ENCODE measurements at places on chromosomes 5 and 9.
A peak's percentile ranks its signal among the peaks of the same experiment; 100 is the strongest.

DNA sequence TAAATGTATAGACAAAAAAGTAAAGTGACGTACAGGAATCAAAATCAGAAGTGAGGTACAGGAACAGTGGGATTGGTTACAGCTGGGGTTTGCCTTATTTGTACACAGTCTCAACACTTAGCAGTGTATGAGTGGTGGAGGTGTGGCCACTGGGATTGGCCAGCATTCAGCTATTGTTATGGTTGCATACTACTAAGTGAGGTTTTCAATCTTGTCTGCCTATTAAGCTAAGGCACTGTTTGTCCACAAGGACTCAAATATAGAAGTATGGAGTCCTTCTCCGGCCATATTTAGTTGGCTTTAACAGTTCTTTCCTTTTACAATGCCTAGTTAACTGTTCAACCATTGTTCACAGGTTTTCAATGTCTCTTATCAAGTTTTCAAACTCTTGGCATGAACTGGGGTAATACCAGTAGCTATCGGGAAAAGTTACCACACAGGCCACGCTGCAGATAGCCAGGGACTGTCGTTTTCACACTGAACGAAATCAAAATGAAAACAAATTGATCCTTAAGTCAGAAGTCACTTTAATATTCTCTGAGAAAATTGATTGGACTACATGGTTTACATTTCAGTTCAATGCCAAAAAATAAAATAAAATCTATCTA, 176.0 kb upstream of the FREM1 start:
- DNase-seq: no peak

GRCh38 chr9:91174772-91175171, 186.9 kb downstream of the AUH start:
- no peak for DNase-seq

- no peak for DNase-seq
Measured at GRCh38 chr9:112069318-112070169, 105.6 kb downstream of the SUSD1 start.

- DNase-seq: no peak
Measured at GRCh38 chr9:114603248-114603647, 7.8 kb upstream of the TMEM268 start.

- DNase-seq: no peak
Measured at GRCh38 chr9:81562231-81563019, 126.9 kb downstream of the TLE1 start.

GRCh38 chr5:50666261-50667022, at the start of gene PARP8:
TSS of gene PARP8 (plus strand) at chr5:50666637. CDS start at chr5:50667096, 459 bp downstream.
- no peak for DNase-seq

GRCh38 chr9:97311798-97312500, 4.5 kb downstream of the CCDC180 start:
- no peak for DNase-seq

DNA sequence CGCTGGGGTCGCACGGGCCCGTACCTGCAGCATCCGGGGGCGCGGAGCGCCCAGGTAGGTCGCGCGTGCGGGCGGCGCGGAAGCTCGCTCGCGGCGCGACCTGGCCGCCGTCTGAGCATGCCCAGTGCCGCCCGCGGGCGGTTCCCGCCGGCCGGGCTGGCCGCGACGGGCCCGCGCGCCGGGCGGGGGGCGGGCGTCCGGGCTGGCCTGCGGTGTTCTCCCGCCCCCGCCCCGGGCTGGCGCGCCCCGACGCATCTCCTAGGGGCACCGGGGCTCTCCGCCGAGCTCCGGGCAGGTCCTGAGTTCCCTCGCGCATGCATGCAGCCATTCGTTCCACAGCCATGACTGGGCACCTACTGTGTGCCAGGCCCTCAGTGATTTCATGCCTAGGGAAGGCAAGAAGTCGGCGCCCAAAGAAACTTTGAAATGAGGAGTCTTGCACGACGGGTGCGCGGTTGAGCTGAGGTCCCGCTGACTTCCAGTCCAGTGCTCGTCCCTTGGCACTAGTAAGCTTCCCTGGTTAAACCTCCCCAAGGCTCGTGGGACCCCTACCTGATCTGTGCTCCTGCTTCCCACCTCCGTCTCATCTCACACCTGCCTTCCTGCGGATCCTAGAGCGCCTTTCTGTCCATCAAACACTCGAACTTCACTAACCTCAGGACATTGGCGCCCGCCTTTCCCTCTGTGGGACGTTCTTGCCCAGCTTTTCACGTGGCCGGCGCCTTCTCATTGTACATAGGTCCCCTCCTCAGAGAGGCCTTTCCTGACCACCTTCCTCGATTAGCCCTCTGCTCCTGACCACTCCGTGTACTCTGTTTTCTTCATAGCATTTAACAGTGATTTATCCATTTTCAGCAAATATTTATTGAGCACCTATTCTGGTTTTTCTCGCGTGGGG, at the start of gene PTPN3:
Gene PTPN3, minus strand, starts transcription at position 113 of the 898 bp plus-strand sequence. CDS start 34,873 bp downstream, outside the sequence.
- no peak for DNase-seq

DNA sequence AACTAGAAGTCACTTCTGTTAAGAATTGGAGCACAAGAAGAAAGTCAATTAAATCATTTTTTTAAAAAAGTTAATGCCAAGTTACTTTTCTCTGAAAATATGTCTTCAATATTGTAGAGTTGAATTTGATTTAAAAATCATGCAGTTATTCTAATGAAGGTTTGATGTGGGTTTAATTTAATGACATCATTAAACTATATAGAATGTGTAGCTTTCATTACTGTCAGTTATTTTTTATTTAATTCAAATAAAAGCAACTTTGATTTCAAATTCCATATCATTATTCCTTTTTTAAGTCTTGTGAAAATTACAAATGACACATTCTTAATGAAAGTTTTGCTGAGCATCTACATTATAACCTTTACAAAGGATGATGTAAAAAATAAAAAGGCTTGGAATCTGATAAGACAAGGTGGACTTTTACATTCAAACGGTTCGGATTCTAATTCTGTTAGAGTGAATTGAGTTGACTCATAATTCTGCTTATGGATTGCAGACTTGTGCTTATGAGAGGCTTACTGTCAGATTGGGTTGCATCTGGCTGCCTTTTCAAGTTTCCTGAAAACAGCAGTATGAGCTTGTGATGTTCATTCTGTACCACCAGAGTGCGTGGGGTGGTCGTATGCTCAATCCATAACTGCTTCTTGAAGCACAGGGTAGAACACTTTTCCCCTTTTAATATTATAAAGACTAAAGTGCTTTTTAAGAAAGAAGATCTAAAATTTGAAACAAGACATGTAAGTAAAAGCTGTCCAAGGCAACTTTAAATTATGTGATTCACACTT, 253.0 kb upstream of the ARRDC3 start:
- no peak for DNase-seq

DNA sequence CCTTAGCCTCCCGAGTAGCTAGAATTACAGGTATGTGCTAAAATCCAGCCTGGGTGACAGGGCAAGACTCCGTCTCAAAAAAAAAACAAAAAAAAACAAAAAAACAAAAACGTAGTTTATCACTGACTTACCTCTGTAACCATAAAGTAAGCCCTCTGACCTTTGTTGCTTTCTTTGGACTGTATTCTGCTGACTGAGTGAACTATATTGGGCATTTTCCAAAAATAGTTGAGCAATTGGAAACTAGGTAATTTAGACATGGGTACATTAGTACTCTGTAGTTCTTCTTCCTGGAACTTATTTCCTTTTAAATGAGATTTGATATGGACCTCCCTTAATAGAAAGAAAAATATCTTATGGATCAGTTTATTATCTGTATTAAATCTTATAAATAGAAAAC, 66.6 kb downstream of the ANKHD1 start:
- no peak for DNase-seq

DNA sequence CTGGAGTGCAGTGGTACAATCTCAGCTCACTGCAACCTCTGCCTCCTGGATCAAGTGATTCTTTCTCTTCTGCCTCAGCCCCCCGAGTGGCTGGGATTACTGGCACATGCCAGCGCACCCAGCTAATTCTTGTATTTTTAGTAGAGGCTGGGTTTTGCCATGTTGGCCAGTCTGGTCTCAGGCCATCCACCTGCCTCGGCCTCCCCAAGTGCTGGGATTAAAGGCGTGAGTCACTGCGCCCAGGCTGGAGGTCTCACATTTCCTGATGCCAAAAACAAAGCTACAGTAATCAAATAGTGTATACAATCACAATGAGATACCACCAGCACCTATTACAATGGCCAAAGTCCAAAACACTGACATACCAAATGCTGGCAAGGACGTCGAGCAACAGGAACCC, 51.1 kb downstream of the TTLL11 start:
- DNase-seq: no peak

DNA sequence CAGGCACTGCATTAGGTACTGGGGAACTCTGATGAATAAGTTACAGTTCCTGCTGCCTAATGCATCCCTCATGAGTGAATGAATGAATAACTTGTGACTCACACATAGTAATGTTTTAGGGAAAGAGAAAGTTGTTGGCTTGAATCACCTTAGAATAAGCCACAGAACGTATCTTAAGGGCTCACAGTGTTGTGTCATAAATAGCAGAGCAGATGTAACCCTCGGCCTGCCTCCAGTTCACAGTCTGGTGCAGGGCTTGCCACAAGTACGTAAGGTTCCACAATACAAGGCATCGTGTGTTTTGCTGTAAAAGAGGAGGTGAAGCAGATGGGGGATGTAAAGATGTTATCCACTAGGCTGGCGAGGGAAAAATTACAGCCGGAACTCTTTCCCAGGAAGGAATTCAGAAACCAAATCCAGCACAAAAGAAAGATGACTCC, 218.7 kb downstream of the TRPM3 start:
- peak; percentile 98 for DNase-seq

- no peak for DNase-seq
Measured at GRCh38 chr5:115738830-115739229, 77.6 kb downstream of the CDO1 start.

GRCh38 chr5:68682400-68683160, 411.2 kb upstream of the SLC30A5 start:
- DNase-seq: no peak

DNA sequence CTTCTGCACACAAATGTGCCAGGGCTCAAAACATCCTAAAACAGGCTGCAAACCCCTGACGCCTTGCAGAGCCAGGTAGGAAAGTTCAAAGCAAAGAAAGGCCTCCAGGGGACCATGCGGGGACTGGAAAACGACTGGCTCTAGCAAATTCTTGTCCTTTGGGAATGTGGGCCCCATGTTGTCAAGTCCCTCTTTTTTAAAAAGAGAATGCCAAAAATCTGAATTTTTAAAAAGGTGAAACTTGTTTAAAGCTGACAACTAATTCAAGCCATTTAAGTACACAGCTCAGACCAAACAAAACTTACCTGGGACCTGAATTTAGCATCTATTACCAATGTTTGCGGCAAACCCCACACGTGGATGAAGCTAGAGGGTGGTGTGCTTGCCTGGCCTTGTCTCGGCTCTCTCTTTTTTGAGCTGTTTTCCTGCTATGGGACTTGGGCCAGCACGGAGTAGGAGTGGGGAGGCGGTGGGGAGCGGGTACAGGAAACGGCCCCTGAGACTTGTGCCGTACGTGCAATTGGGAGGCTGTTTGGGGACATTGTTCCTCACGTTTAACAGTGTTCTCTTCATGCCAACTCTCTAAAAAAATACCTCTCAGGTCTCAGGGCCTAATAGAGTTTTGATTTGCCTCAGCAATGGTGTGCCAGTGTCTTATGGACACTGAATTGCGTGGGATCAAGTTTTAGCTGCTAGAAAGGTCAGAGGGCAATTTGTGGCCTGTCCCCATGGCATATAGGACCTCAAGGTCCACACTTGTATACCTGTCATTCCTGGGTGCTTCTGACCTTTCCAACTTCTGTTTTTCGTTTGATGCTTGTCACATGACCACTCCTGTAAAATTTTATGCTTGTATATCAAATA, 15.1 kb upstream of the PHF19 start:
- no peak for DNase-seq

DNA sequence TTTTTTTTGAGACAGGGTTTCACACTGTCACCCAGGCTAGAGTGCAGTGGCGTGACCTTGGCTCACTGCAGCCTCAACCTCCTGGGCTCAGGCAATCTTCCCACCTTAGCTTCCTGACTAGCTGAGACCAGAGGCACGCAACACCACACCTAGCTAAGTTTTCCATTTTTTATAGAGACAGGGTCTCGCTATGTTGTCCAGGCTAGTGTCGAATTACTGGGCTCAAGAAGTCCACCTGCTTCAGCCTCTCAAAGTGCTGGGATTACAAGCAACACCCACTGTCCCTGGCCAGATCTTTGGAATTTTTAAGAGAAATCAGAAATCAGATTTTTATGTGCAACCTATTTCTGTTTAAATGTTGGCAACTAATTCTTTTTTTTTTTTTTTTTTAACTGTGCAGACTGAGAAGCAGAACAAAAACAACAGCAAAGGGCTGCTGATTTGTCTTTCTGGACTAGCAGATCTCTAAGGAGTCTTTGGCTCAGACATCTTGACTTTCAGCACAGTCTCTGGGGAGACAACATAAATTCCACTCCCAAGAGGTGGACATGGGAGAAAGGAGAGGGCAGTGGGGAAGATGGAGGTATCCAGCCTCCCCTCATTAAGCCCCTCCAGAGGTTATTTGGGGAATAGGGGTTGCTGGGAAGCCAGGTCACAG, 54.4 kb upstream of the FABP6 start:
- DNase-seq: no peak

GRCh38 chr5:55668356-55668755, 43.8 kb downstream of the SLC38A9 start:
- peak; percentile 34 for DNase-seq
